Upper lobe of right lung (tissue), 1 donor: ENCODE measurements at places on chromosomes 16 and 17. TPM values are rescaled to one million over a fixed set of nuclear protein-coding genes. Genes with fewer than 3 reads are reported as not detected.

The LITAFD gene
- not detected for total RNA-seq

The C16orf96 gene
- total RNA-seq, result 0.32 TPM

The SHBG gene
- 0.87 TPM for total RNA-seq

The SLC12A4 gene
- total RNA-seq, result 102 TPM

The GCGR gene
- not detected for total RNA-seq

The HOXB1 gene
- total RNA-seq, result not detected

The SLC6A4 gene
- 72.9 TPM for total RNA-seq

The SLC16A6 gene
- total RNA-seq, result 7.5 TPM

The ZFP90 gene
- total RNA-seq, result 17.7 TPM

The TLCD1 gene
- total RNA-seq, result 16.2 TPM

The MAP2K3 gene
- total RNA-seq, result 68.3 TPM

The ENPP7 gene
- total RNA-seq, result not detected

The CNTD1 gene
- total RNA-seq, result 0.14 TPM

The CDK5RAP3 gene
- 140 TPM for total RNA-seq

The ADAP2 gene
- total RNA-seq, result 19.8 TPM

The PRSS36 gene
- 3.5 TPM for total RNA-seq

The GPR142 gene
- total RNA-seq, result not detected

The SCNN1B gene
- total RNA-seq, result 50.3 TPM

The MSRB1 gene
- total RNA-seq, result 28.8 TPM

The CES5A gene
- not detected for total RNA-seq

The WDR90 gene
- total RNA-seq, result 23.2 TPM

The FOXL1 gene
- total RNA-seq, result 0.81 TPM

The PLCG2 gene
- 47.6 TPM for total RNA-seq

The SOCS1 gene
- total RNA-seq, result 15.3 TPM

The GUCY2D gene
- total RNA-seq, result 2.6 TPM

The IL21R gene
- 3.9 TPM for total RNA-seq

The KRT9 gene
- total RNA-seq, result not detected
